ENCODE measurements at places on chromosomes 11 and 22.
A peak's percentile ranks its signal among the peaks of the same experiment; 100 is the strongest.

DNA sequence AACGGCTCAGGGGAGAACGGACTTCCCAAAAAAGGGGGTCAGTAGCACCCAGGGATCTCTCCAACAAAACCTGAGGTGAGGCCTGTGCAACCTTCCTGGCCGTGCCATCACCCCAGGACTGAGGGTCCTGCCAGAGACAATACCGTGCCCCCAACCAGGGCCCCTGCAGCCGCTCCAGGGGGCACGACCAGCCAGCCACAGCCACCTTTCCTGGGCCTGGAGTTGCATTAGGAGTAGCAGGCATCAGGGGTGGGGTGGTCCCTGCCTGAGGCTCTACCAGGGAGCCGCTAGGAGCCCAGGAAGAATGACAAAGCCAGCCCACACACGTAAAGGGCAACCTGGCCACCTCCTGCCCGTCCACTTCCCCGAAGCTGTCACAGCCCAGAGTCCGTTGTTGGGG lies 137.8 kb downstream of the BRD1 start:
- no peak for DNase-seq

DNA sequence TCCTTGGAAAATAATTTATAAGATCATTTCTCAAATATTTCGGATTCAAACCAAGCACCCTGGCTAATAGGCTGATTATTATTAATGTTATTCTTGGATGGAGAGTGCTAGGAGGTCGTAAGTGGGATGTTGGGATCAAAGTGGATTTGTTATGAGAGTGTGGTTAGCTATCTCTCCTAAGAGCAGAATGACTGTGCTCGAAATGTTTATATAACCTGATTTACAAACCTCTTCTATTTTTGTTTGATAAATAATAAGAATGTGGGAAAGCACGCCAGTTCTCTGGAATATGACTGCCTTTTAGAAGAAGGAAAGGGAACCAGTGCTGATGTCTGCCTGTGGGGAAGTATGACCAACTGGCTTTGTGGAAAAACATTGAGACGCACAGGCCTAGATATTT lies 527.5 kb downstream of the NTM start:
- no peak for DNase-seq

GRCh38 chr11:44207292-44207691 lies 102.6 kb downstream of the ALX4 start:
- DNase-seq, result no peak

GRCh38 chr11:57514538-57515331 lies 767 bp downstream of the SLC43A1 start:
- DNase-seq, result peak; percentile 40

DNA sequence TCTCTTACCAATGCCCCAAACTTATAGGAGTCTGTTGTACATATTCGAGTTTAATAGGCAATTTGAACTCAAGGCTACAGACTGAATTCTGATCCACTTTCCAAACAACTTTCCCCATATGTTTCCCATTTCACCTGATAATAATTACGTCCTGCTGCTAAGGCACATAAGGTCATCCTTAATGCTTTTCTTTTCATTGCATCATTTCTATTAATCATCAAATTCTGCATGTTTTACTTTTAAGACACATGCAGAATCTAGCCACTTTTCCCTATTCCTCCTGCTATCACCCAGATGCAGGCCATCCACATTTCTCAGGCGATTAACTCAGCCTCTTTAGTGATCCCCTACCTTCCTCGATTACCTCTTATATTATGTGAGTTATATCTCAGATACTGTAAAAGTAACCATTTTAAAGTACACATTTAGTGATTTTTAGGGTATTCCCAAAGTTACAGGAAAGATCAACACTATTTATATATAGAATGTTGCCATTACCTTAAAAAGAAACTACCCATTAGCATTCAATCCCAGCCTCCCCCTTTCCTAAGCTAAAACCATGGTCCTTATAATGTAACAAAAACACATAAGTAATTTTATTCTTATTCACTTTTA lies 14.9 kb downstream of the XKR3 start:
- no peak for DNase-seq

Data from SHP77 (cell line).